ENCODE measurements at places on chromosomes 4 and X.

DNA sequence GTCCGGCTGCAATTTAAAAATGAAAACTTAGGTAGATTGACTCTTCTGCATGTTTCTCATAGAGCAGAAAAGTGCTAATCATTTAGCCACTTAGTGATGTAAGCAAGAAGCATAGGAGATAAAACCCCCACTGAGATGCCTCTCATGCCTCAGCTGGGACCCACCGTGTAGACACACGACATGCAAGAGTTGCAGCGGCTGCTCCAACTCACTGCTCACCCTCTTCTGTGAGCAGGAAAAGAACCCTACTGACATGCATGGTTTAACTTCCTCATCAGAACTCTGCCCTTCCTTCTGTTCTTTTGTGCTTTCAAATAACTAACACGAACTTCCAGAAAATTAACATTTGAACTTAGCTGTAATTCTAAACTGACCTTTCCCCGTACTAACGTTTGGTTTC is 41.0 kb downstream of the MAP7D3 start:
- no peak for DNase-seq

DNA sequence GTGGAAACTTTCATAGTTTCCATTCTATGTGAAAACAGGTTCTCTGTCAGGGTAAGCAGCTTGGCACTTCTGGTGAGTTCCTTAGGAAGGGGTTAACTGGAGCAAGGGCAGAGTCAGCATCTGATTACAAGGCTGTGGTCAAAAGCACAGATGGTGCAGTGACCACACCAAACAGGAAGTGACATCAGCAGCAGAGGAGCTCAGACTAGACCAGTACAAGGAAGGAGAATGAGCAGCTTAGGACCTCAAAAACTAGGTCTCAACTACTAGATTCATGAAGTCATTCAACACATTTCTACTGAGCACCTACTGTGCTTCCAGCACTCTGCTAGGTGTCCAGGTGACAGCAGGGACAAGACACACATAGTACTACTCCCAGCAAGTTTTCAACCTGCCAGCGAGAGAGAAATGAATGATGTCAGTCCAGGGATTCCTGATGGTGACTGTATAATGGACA is 130.2 kb downstream of the AMELX start:
- DNase-seq: peak; percentile 4

GRCh38 chrX:72430405-72430968 is 124.8 kb upstream of the CITED1 start:
- DNase-seq: no peak

DNA sequence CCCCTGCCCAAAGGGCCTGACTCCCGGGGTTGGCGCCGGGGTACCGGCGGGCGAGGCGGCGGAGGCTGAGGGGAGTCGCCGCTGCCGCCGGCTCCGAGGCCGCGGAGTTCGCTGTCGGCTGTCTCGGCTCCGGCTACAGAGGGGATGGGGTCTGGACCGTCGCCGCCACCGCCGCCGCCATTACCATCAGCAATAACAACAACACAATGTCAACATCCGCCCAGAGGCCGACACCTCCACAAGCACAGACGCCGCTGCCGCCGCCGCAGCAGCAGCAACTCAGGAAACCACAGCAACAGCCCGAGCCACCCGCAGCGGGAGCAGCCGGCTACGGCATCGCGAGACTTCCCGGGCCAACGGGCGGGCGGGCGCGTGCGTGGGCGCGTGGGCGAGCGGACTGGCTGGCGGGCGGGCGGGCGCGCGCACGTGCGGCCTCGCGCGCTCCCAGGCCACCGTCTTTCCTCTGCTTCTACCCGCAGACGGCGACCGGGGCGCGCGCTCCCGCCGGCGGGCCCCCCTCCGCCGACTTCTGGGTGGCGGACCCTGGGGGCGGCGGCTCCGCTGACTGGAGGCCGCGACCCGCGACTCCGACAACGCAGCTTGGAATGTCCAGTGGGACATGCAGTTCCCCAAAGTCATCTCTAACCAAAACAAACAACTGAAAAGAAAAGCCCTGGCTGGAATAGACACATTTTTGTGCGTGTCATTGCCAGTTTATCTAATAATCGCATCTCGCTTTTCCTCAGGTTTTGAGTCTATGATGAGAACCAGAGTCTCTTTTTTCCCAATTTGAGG is at the start of gene CHIC2:
CHIC2 (minus strand) TSS at position 289 of the 795 bp plus-strand sequence. CDS start 305 bp downstream, outside the sequence.
- DNase-seq: peak; percentile 96

- DNase-seq: no peak
Observed at GRCh38 chr4:8433136-8433535, 7.4 kb downstream of the ACOX3 start.

All from mesendoderm (in vitro differentiated cells).